ENCODE measurements at places on chromosomes 16 and 17.

GRCh38 chr17:2502871-2503580 lies 8.7 kb downstream of the METTL16 start:
- no peak for DNase-seq

DNA sequence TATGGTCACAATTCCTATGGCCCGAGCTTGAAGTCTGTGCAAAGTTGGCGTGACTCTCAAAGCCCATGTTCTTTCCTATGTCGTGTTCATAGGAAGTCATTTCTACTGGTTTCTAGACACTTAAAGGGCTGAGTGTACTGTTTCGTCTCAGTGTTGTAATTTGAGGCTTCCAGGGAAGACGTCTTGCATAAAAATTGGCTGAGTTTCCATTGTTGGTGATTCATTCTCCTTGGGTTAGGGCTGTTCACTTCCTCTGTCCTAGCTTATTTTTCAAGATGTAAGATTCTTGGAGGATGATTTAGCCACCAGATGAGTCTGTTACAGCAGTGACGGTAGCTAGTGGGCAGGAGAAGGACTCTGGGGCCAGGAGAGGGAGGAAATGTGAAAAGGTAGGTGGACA lies 43.1 kb downstream of the PIK3R5 start:
- no peak for DNase-seq

DNA sequence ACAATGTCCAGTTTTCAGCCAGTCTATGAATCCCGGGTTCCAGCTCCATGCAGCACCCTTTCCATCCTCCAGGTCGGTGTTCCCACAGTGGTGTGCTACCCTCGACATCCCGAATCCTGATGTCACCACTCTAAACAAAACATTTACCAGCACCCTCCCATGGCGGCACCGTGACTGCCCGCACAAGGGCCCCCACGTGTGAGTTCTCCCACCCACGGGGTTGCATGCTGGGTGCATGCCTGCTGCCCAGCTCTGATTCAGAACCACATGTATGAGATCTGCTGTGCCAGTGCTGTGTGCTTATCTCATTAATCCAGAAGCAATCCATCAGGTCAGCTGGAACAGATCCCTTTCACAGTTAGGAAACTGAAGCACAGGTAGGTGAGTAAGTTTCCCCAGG lies 57.4 kb downstream of the C16orf78 start:
- no peak for DNase-seq

DNA sequence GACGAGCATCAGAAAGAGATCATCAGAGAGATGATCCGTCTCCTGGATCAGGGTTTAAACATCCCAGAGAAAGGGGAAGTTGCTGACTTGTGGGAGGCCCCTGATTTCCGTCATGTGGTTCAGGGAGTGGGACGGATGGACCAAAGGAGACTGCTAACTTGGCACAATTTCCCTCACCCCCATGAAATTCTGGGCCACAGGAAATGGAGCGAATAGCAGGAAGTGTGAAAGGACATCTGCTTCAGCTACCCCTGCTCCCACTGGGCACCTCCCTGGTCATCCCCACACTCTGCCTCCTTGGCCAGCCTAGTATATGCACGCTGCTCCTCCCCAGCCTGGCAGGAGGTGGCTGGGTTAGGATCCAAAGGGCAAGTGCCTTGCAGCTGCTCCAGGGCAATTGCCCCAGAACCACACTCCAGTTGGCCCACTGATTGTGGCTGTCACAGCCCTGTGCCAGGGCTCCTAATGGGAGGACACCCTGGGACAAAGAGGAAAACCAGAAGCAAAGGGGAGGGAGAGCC lies 1.3 kb downstream of the ARRB2 start:
- no peak for DNase-seq

- DNase-seq = no peak
Observed at GRCh38 chr17:74690409-74690825, 22.3 kb downstream of the CD300LF start.

- no peak for DNase-seq
Observed at GRCh38 chr16:7233975-7234374, 98.7 kb upstream of the RBFOX1 start.

DNA sequence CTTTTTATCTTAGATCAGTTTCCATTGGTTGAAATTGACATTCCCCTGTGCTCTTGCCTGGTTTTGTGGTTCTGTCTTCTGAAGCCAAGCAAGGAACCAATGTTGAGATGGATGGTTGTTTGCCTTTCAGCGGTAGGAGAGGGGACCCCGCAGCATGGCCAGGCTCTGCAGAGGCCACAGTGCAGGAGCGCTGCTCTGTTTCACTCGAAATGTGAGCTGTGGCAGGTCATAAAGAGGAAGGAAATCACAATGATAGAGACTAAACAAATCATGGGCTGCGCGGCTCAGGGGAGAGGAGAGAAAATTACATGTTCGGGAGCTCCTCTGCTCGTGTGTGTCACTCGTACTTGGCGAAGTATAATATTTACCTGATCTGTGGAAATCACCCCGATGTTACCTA lies 148.2 kb downstream of the SNX29 start:
- DNase-seq = no peak

- no peak for DNase-seq
Observed at GRCh38 chr17:1673041-1673785, 11.5 kb downstream of the PRPF8 start.

GRCh38 chr17:29124135-29124924 lies 55.9 kb downstream of the MYO18A start:
- no peak for DNase-seq

- no peak for DNase-seq
Observed at GRCh38 chr17:17835415-17836249, 1.2 kb downstream of the SREBF1 start.
